Fibroblast of skin of scalp (primary cell): ENCODE measurements at places on chromosomes 7 and 10.
A peak's percentile ranks its signal among the peaks of the same experiment; 100 is the strongest.

DNA sequence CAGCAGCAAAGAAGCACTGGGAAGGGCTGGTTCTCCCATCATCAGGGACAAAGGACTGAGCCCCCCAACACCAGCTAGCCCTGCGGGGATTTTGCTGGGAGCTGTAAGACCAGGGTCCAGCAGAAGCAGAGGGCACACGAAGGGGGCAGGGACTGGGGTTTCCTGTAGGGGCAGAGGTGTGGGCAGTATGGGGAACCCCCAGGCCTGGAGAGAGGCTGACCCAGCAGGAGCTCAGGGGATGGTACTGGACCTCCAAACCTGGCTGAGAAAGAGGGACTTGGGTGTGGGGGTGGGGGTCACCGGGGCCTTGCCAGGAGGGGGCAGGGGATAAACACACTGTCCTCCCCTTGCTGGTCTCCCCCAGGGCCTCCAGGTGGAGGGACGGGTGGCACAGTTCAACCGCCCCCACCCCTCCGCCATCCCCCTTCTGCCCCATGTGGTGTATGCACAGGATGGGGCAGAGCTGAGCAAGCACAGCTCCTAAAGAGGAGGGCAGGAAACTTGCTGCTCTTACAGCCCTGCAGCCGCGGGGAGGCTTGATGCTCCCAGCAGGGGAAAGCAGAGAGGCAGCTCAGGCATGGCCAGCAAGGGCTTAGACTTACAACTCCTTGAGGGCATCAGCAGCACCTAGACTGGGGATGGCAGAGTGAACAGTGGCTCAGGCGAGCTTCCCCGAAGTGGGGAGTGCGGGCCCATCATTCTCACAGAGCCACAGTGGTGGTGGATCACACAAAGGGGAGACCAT is 12.4 kb upstream of the RET start:
- DNase-seq: no peak

GRCh38 chr7:82674268-82674667 is 230.7 kb upstream of the CACNA2D1 start:
- DNase-seq: no peak

- no peak for DNase-seq
Measured at GRCh38 chr10:85618841-85619240, 747.8 kb downstream of the GRID1 start.

DNA sequence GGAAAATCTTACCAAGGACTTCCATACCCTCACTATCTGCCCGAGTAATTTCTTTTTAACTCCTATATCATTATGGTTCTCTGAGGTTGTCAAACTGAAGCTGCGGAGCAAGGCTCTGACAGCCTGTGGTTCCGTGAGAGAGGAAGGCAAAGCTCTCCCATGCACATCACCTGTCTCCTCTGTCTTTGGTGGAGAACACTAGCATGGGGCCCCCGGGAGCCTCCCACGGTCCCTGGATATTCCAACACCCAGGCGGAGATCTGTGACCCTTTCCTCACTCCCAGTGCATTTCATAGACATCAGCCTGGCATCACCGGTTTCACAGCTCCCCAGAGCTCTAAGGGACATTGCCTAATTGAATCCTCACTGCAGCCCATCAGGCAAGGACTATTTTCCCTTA is 10.4 kb downstream of the RBP4 start:
- DNase-seq: no peak

- peak; percentile 83 for DNase-seq
Measured at GRCh38 chr7:116546916-116547315, 22.1 kb downstream of the CAV1 start.

GRCh38 chr10:122158362-122158761 is 112.7 kb upstream of the BTBD16 start:
- DNase-seq: no peak

- peak; percentile 15 for DNase-seq
Measured at GRCh38 chr7:135597181-135597925, 39.6 kb downstream of the NUP205 start.

DNA sequence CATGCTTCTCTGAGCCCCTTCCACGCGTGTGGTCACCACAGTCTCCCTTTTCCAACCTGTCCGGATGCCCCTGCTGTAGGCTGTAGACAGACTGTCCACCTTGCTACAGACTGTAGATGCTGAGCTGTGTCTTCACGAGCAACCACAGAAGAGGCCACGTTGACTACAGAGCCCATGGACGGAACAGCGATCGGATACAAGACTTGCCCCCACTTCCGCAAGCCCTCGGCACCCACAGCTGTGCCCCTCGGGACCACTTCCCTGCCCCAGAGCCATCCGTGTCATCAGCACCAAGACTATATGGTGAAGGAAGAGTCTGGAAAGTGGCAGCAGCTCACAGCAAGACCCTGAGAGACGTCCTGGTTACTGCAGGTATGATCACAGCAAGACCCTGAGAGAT is 491.4 kb downstream of the DNAJB6 start:
- no peak for DNase-seq

DNA sequence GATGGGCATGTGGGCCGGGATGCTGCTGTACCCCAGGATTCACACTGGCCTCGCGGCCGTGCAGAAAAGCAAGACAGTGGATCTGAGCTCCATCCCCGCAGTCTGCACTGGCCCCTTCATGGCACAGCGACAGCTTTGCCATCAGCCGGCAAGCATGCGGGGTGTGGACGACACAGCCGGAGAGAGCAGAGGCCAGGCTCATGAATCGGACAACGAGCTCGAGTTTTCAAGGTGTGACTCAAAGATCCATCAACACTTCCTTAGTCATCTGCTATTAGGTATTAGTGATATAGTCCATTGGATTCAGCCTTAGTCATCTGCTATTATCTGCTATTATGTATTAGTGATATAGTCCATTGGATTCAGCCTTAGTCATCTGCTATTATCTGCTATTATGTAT is 254.7 kb downstream of the KLF6 start:
- DNase-seq: no peak

DNA sequence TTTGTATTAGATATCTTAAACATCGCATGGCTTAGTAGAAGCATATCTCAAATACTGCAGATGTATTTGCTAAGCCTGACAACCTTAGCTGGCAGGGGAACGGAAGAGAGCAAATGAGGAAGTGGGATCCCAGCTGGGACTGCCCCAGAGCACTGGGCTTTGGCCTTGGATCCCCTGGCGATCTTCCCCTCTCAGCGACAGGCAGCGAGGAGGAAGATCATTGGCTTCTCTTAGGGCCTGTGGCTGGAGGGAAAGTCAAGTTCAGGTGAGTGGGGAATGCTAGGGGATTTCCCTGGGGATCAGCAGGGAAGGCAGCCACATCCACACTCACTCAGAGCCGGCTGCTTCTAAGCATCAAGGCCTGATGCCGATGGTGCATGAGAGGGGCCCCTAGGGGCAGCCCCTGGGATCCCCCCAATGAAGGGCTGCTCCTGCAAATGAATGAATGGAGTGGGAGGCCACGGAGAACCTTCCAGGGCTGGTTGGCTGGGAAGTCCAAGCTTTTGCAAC is 42.0 kb downstream of the LYZL2 start:
- no peak for DNase-seq

- DNase-seq: peak; percentile 4
Measured at GRCh38 chr7:31882187-31882586, 188.0 kb downstream of the PDE1C start.

- no peak for DNase-seq
Measured at GRCh38 chr10:101686133-101686925, 8.6 kb downstream of the FBXW4 start.

- no peak for DNase-seq
Measured at GRCh38 chr7:79452495-79453265, 787 bp downstream of the MAGI2 start.

- no peak for DNase-seq
Measured at GRCh38 chr10:119724593-119725516, 995 bp upstream of the INPP5F start.

- peak; percentile 83 for DNase-seq
Measured at GRCh38 chr7:111082351-111082750, 8.6 kb upstream of the LRRN3 start.

DNA sequence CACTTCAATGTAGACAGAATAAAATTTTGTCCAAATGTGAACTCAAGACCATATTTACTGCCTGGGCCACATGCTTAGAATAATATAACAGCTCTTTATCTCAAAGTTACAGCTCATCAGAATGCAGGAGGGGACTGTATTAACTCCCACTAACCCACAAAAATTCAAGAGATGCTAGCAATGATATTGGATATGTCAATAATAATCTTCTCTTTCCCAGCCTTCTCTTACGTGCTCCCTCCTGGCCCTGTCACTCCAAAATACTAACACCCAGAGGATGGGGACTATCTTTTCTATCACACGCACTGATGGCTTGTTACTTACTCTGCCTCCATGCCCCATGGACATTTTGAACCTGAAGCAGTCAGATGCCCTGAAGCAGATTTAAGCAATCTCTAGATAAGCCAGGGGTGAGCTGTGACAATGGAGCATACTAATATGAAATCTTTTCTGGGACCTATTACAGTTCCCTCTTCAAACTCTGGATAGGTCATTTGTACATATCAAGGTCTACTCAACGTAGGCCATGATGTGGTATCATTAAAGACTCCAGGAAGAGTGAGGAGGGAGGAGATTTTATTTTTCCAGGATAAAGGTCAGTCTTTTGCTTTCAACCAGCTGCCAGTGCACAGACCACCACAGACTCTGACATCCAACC is 803.0 kb downstream of the GRM8 start:
- DNase-seq: peak; percentile 37

GRCh38 chr7:44769776-44770294 is 21.2 kb downstream of the ZMIZ2 start:
- peak; percentile 67 for DNase-seq

GRCh38 chr10:118594392-118595063 is 920 bp downstream of the PRLHR start:
- peak; percentile 51 for DNase-seq

GRCh38 chr10:112981553-112981952 is 31.5 kb downstream of the TCF7L2 start:
- no peak for DNase-seq

GRCh38 chr7:72405418-72405817 is 6.7 kb downstream of the CALN1 start:
- peak; percentile 1 for DNase-seq

DNA sequence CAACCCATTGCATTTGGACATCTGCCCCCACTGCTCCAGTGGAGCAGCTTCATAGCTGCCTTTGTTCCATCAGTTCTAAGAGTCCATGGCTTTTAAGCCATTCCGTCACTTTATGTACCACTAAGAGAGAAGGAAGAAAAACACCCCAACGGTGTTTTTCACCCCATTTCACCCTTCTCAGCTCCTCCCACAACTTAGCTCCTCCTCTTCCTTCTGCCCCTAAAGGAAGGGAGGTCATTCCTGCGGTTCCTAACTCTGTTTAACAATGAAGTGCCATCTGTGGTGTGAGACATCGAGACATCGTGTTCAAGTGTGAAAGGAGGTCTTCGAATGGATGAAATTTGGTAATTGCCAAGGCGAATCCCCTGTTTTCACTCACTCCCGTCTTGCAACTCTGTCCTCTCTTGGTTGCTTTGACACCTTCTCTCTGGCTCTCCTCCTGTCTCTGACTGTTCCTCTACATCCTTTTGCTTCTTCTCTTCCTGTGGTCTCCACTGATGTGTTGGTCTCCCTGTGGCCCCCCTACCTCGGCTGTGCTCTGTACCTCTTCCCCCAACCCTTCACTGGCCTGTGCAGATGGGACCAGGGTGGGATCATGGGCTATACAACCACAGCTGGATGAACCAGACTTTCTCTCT is 23.0 kb downstream of the SMKR1 start:
- no peak for DNase-seq

DNA sequence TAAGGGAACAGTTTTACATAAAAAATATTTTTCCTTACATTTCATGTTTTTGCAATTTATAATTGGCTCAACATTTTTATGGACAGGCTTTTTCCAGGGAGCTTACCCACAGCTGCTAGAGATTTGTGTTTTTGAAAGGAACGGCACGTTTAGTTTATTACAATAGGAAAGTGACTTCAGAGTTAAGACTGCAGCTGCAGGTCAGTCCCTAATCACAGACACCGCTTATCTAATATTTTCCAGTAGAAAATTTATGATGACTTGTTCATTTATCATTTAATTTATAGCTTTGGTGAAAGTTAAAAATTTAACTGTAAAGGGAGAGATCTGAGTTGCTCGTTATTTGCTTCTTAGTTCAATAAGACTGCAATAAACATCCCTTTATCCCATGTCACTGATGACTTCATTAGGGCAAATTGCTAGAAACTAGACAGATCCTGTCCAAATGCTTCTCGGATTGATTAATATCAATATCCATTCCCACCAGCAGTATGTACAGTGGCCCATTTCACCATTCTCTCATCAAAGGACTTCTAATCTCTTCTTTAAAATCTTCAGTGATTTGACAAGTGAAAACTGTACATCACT is 97.0 kb upstream of the ODAD2 start:
- no peak for DNase-seq

DNA sequence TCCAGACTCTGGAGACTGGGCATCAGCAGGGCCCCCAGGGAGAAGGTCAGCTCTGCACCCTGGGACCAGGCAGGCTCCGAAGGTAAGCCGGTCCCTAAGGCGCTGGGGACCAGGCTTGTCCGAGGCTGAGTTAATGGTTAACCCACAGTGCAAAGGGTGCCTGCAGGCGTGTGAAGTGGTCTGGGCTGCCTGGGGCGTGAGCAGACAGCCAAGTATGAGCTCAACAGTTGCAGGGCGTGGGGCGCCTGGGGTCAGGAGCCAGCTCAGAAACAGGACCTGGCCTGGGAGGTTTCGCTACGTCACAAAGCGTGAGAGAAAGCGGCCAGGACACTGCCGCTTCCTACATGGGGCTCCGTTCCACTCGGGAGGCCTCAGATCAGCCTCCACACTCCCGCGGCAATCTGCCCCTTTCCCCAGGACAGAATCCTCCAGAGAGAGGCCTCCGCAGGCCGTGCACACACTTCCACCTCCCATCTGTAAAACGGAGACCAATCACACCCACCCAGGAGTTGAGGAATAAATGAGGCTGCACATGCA is 16.0 kb downstream of the PDGFA start:
- no peak for DNase-seq

- no peak for DNase-seq
Measured at GRCh38 chr10:28765641-28766040, 88.3 kb downstream of the BAMBI start.

DNA sequence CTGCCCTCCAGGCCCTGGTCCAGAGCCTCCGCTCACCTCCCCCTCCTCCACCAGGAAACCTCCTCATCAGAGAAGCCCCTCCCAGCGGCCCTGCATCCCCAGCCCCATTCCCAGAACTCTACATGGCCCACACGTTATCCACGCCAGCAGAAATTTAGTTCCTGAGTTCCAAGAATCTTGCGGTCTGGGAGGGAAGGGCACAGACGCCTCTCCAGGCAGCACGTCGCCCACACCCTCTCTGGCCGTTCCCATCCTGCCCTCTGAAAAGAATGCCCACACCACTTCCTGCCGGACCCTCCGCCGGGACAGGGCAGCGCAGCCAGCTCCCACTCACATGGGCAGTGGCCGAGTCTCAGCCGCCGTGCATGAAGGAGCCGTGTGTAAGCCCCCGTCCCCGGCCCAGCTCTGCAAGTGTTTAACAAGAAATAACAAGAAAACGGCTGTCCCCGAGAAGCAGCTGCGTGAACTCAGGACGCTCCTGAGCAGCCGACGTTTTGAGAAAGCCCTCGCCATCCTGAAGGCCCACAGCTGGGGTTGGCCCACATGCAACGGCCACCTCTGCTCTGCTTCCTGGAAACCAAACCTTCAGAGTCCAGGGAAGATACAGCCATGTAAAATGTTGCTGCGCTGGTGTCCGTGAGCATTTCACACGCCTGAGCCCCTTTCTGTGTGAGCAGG is 17.4 kb downstream of the ADGRA1 start:
- DNase-seq: no peak
